ENCODE measurements at places on chromosomes 4 and X.

GRCh38 chr4:128571747-128572146 lies 237.8 kb upstream of the JADE1 start:
- DNase-seq = no peak

DNA sequence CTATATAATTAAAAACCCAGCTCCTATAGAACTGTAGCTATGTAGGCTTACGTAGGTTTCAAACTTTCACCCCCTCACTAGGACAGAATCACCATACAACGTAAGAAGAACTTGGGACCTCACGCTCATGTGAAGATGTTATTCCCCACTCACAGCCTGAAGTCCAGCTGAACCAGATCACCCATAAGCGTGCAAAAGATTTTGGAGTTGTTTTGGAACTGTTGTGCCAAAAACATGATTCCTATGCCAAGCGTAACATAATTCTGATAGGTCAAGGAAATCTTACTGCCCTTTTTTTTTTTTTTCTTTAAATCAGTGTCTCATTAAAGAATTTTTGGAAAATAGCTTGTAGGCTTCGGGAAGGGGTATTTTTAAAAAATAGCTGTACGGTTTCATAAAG lies 57.0 kb downstream of the LCORL start:
- no peak for DNase-seq

DNA sequence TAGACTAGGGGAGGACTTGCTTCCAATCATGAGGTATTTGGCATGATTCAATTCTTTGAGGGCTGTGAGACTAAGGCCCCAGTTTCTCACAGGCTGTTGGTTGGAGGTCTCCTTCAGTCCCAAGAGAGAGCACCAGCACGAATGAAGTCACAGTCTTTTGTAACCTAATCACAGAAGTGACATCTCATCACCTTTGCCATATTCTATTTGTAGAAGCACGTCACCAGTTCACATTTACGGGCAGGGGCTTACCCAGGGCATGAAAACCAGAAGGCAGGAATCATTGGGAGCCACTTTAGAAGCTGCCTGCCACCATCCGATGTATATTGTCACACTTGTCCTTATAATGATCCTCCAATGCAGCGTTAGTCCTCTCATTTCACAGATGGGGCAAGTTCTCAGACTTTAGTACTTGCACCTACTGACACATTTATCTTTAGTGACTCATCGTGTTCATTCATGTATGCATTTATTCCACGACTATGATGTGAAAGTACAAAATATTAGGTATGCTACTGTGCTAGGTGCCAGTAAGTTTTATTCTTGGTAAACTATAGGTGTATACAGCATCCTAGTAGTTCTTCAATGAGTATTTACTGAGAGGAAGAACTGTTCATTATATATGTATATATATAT lies 163.8 kb upstream of the PGRMC2 start:
- DNase-seq = no peak

DNA sequence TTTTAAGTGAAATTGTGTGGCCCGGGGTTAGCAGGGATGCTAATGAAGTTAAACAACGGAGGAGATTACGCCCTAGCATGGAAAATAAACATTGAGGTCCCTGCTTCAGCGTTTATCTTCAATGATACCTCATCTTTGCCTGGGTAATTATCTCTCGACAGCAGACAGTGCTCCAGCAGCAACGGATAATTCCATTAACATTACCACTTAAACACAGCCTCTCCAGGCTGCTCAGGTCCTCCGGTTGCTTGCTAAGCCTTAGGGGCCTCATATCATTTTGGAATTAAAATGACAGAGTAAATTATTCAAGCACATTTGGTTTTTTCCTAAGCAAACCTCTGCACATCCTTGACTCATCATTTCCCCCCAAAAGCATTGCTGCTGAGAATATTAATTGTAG lies 281.5 kb upstream of the KLF3 start:
- no peak for DNase-seq

- DNase-seq = no peak
These were observed 203.6 kb downstream of the BANK1 start for GRCh38 chr4:101993842-101994775.

- DNase-seq = no peak
These were observed 2387.7 kb upstream of the TENM3 start for GRCh38 chr4:179855469-179855868.
